ENCODE measurements at places on chromosomes 2 and 18. TPM values are rescaled to one million over a fixed set of nuclear protein-coding genes. Genes with fewer than 3 reads are reported as not detected.

DNA sequence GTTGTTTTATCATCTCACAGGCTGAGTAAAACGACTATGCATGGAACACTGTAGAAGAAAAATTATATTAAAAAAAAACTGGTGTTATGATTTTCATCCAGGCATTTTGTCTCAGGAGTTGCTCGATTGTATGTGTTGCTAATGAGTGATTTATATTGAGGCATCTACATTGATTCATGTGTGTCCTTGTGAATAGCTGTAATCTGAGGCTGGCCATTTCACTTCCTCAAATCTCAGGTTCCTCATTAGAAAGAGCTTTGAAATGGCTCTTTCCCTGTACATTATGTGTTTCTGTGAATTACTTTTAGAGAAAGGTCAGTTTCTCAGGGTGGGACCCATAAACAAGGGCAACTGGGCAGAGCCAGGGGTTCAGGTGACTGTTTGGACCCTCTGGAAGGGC lies 2.3 kb downstream of the IL18R1 start:
- no peaks in the 10 kb centered on the region for H3K36me3 ChIP-seq
- H3K4me3 ChIP-seq, result no peak overlapping the region
- H3K27ac ChIP-seq, result no peak overlapping the region
- H3K27me3 ChIP-seq, result no peaks in the 10 kb centered on the region
- no peak for DNase-seq
- peaks cover 6% of the 10 kb centered on the region for H3K4me1 ChIP-seq

- no peak for DNase-seq
- peaks cover 3% of the 10 kb centered on the region for H3K4me1 ChIP-seq
- no peaks in the 10 kb centered on the region for H3K27me3 ChIP-seq
- no peaks in the 10 kb centered on the region for H3K36me3 ChIP-seq
Measured at GRCh38 chr18:35458677-35459441, 38.9 kb downstream of the INO80C start.

The MAPK4 gene
- 2.4 TPM for total RNA-seq

DNA sequence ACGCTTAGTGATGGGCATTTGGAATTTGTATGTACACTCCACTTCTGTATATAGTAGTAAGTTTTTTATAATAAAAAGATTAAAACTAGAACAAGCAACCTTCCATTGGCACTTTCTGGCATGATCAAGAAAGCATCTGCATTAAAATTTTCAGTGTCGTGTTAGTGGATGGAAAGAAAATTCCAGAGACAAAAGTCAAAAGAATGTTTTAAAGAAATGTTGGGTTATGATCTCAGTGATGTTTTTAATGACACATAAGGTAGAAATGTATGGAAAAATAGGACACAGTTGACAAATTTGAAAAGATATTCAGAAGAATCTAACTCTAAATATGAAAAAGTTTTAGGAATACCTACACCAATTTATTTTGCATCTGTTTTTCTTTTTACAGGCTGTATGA lies 126.1 kb upstream of the FAM117B start:
- H3K27me3 ChIP-seq, result no peaks in the 10 kb centered on the region
- H3K4me1 ChIP-seq, result no peaks in the 10 kb centered on the region
- no peak overlapping the region for H3K27ac ChIP-seq

The SLC40A1 gene
- 25.9 TPM for total RNA-seq

The ROCK1 gene
- 11.9 TPM for total RNA-seq

DNA sequence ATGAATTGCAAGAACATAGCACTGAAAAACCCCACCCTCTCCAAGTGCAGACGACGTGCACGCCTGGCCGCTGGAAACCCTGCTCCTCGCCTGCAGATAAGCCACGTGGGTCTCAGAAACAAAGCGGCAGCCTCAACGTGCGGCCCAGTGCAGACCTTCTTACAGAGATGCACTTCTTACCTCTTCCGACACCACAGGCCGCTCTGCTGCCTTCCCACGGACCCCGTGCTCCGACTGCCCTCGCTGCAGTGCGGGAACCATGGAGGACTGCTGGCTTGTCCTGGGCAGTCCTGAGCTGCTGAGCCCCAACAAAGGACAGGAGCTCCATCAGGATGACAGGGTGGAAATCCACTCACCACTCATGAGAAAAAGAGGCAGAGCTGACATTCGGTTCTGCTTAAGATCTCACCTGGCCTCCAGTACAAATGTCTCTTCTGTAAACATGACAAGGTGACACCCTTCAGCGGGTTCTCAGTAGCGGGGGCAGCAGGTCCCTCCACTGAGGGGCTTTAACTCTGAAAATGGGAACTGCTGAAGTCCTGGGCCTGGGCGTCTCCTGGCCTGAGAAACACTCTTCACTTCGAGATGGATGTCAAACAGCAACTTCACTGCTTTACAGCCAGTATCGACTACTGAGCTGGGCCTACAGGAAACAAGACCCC lies 6.2 kb downstream of the COPS9 start:
- H3K4me1 ChIP-seq, result peaks cover 29% of the 10 kb centered on the region
- no peak for DNase-seq
- H3K27me3 ChIP-seq, result no peaks in the 10 kb centered on the region
- no peak overlapping the region for H3K27ac ChIP-seq
- no peak overlapping the region for H3K4me3 ChIP-seq

DNA sequence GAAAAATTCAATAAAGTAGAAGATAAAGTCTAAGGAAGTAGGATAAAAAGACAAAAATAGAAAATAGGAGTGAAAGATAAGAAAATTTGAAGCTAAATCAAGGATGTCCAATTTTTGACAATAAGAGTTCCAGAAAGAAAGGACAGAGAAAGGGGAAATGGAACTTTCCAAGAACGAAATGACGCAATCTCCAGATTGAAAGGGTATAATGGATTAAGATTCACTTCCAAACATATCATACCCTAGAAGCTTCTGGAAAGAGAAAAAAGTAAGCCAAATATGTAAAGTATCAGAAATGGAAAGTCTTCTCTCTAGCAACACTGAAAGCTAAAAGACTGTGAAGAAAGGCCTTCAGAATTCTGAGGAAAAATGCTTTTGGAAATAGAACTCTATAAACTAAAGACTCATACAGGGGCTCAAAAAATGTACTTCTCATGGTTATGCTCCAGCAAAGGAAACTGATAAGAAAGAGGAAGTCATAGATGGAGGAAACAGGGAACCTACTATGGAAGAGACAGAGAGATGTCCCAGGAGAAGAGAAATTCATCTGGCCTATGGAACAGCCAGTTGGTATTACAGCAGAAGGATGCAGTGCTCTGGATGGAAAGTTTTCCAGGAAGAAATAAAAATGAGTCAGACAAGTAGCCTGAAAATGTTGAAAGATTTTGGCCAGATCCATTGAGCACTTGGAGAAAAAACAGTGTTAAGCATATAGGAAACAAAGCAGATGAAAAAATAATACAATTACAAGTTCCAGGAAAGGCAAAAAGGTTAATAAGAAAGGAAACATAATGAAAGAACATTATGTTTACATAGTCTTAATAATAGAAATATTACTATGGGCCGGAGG lies 20.1 kb downstream of the CASP8 start:
- peaks cover 7% of the 10 kb centered on the region for H3K36me3 ChIP-seq
- no peaks in the 10 kb centered on the region for H3K4me1 ChIP-seq
- no peaks in the 10 kb centered on the region for H3K27me3 ChIP-seq

The LYG2 gene
- not detected for total RNA-seq

The CCDC138 gene
- 2.8 TPM for total RNA-seq

The EEF1B2 gene
- 370 TPM for total RNA-seq

The SULT1C4 gene
- 0.61 TPM for total RNA-seq

The ITGB6 gene
- 0.81 TPM for total RNA-seq

- no peak overlapping the region for H3K27ac ChIP-seq
- DNase-seq, result no peak
- peaks cover 18% of the 10 kb centered on the region for H3K4me1 ChIP-seq
- no peaks in the 10 kb centered on the region for H3K36me3 ChIP-seq
- H3K4me3 ChIP-seq, result no peak overlapping the region
- no peaks in the 10 kb centered on the region for H3K27me3 ChIP-seq
Measured at GRCh38 chr2:68464651-68465050, 2.4 kb downstream of the FBXO48 start.
